ENCODE measurements at places on chromosomes 11 and 22.

DNA sequence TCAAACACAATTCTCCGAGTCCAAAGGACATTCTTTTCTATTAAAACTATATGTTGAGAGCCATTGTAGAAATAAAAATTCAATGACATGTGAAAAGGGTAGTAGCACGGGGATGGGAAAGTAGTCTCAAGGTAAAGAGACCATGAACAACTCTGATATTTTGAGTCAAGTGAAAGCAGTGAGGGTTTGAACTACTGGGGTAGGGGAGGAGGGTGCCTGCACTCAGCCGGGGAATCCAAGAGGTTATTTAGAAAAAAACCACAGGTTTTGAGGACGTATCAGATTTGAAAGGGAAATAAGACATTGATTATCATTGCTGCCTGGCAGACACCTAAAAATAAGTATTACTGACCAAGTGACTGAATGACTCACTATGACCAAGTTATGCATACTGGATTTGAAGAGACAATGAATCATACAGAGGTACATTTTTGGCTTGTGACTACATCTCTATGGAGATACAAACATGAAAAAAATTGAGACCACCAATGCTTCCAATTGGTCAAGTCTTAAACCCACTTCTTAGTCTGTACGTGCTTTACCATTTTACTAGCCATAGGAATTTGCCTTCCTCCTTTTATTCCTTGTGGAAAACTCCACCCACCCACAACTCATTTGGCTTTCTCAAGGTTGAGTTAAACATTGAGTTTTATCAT, 2.2 kb upstream of the OR52H1 start:
- DNase-seq, result peak; percentile 79

DNA sequence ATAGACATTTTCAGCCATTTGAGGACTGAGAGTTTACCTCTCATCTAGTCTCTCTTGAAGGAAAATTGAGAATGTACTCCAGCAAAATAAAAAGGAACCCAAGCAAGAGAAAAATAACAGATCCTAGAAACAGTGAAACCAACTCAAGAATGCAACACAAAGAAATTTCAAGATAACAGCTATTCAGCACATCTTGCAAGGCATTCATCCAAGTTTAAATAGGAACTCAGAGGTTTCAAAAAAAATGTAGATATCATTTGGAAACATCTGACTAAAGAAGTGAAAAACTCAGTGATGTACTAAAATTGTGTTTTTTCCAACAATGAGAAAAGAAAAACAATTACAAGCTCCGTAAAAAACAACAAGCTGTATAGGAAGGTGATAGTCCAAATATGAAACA, 76.4 kb downstream of the TMEM135 start:
- DNase-seq, result no peak

DNA sequence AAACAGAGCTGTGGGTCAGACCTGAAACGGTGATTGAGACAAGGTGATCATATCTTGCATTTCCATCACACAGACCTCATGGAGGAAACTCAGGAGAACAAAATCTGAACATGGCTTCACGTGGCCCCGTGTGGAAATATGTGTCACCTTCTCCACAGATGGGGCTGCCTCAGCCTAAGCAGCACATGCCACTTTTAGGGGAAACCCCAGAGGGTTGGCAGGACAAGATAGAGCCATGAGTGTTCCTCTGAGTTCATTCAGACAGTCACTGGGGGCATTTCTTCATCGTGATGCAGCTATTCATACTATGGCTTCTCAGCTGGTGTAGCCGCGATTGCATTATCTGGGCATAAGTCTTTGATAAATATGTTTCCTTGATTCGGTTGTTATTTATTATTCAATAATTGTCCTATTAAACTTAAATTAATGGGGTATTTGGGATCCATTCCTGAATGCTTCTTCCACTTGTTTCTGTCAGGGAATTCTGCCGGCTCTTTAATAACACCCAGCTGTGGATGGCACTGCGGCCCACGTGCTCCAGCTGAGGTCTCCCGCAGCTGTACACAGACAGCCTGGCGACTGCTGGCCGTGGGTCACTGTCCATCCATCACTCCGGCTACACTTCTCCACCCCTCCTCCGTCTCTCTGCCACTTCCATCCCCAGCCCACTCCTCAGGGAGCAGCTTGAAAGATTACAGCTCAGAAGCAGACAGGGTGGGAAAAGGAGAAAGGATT, 485.1 kb downstream of the OPCML start:
- DNase-seq, result no peak

DNA sequence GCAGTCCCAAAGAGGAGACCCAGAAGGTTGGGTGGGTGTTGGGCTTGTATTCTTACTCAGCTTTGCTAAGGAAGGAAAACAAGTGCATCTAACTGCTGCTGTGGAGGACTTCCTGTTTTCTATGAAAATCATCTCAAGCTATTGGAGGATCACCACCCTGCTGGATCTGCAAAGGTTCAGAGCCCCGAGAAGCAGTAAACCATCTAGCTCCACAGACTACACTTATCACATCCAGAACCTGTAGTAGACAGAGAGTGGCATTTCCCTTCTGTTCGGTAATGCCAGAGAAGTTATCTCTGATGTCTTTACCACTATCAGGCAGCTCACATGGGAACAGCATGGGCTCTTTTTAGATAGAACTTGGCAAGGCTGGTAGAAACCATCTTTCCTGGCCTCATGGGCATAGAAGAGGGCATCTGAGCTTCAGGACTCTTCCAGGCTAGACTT, 21.7 kb downstream of the KCNJ1 start:
- no peak for DNase-seq

DNA sequence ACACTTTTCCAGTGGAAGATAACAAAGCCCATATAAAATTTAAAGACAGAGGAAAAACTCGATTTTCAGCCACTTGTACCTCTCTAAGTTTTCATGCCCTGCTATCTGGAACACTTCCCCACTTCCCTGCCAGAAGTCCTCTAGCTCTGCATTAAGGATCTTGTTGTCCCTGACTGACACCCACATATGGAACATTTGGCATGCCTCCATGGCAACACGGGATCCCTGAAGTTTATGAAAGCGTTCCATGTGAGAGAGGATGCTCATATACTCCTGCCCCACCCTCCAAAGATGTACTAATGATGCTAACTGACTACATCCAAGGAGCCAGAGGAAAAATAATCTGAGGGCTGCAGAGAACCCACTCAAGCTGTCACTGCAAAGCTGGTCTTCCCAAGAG, 8.8 kb upstream of the C11orf91 start:
- DNase-seq, result no peak

GRCh38 chr11:16049611-16050010, 306.7 kb downstream of the SOX6 start:
- DNase-seq, result no peak

- no peak for DNase-seq
These were observed 20.1 kb downstream of the TCP11L1 start for GRCh38 chr11:33059331-33060007.

DNA sequence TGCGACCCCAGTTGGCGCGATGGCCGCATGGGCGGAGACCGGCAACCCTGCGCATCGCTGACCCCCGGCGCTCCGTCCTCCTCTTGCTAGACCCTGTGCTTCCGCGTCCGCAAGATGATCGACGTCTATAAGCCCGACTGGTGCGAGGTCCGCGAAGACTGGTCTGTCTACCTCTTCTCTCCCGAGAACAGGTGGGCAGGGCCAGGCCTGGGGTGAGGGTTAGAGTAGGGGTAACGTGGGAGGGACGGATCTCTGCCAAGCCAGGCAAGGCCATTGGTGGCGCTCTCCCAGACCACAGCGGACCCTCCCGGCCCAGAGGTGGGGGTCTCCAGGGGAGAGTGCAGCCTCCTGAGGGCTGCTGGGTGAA, 92.1 kb downstream of the CACNA1I start:
- DNase-seq, result no peak

- DNase-seq, result peak; percentile 86
These were observed 2.2 kb upstream of the RPS19BP1 start for GRCh38 chr22:39534591-39535356.

- no peak for DNase-seq
These were observed 76.5 kb upstream of the SNX19 start for GRCh38 chr11:130992788-130993187.

GRCh38 chr22:24489011-24489410, 6.1 kb upstream of the UPB1 start:
- no peak for DNase-seq

- no peak for DNase-seq
These were observed 17.6 kb downstream of the STARD10 start for GRCh38 chr11:72776117-72776843.

DNA sequence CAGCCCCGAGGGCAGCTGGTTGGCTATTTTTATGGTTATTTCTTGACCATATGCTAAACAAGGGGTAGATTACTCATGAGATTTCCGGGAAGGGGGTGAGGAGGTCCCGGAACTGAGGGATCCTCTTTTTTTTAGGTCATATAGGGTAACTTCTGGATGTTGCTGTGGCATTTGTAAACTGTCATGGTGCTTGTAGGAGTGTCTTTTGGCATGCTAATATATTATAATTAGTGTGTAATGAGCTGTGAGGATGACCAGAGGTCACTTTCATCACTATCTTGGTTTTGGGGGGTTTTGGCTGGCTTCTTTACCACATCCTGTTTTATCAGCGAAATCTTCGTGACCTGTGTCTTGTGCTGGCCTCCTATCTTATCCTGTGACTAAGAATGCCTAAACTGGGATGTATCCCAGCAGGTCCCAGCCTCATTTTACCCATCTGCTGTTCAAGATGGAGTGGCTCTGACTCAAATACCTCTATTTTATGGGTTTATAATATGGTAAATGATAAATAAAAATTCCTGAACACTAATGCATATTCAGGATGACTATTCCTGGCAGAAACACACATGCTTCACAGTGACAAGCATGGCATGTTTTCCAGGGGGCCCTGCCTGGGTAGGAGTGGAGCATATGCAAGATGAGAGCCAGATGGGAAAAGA, 11.2 kb downstream of the KREMEN1 start:
- peak; percentile 78 for DNase-seq

DNA sequence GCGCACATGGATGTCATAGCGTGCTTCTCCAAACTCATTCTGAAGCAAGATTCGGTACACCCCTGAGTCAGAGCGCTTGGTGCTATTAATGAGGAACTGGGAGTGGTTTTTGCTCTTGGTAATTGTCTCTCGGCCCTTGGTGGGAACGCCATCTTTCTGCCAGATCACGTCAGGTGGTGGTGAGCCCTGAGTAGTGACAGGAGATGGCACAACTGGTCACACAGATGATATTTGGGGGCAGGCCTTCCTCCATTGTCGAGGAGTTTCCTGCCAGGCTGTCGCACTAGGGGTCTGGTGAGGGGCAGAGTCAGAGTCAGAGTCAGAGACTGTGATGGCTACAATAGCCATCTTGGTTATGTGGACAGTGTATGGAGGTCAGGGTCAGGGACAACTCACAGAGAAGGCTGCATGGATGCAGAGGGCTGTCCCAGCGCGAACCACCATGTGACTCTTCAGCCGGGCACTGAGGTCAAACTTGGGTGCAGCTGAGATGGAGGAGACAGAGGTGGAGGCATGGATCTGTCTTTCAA, 9.3 kb downstream of the TMEM86A start:
- DNase-seq, result no peak

- no peak for DNase-seq
These were observed 12.1 kb upstream of the FCHSD2 start for GRCh38 chr11:73154178-73154577.

GRCh38 chr11:7540830-7541555, 27.2 kb downstream of the PPFIBP2 start:
- no peak for DNase-seq

GRCh38 chr22:20595461-20595860, 88.1 kb downstream of the MED15 start:
- no peak for DNase-seq

GRCh38 chr11:43693731-43694130, 13.2 kb downstream of the HSD17B12 start:
- no peak for DNase-seq

GRCh38 chr11:28836285-28837081, 728.3 kb downstream of the METTL15 start:
- DNase-seq, result peak; percentile 85

- DNase-seq, result no peak
These were observed 16.6 kb downstream of the ARHGEF17 start for GRCh38 chr11:73324665-73325035.

DNA sequence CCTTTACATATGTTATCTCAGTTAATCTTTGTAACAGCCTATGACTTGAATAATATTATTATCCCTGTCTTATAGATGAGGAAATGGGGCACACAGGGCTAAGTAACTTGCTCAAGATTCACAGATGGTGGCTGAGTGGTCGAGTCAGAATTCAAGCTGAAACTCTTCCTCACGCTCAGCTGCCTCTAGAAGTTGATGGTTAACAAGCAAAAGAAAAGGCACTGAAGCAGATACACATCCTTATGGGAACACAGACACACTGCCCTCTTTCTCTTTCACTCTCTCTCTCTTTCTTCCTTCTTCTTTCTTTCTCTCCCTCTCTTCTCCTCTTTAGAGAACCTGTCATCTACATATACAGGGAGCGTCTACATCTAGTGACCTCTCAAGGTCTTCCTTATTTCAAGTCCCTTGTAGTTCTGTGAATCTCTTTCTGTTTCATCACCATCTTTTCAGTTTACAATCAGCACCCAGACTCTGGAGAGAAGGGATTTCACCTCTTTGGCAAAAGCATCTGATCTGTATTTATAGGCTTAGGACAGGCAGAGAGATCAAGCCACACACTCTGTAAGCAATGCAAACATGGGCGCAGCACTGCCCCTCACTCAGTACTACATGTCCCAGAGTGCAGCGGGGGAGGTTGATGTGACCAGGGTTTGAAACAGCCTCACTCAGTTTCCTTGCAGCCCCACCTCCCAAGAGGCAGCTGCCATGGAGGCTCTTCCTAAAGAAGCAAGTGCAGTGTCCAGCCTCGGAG, 75.7 kb downstream of the GRAMD1B start:
- no peak for DNase-seq

DNA sequence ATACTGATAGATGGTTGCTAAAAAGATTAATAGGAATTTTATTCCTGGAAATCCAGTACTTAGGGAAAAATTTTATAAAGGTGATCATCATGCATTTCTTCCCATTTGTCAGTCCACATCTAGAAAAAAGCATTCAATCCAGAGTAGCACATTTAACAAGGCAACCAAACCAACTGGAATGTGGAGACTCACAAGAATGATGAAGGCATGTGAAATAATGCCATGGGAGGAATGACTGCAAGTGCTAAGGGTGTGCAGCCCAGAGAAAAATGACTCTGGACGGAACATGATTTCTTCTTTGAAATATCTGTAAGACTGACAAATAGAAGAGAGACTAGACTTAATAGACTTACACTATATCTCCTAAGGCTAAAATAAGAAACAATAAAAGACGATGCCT, 33.8 kb downstream of the BLID start:
- no peak for DNase-seq

DNA sequence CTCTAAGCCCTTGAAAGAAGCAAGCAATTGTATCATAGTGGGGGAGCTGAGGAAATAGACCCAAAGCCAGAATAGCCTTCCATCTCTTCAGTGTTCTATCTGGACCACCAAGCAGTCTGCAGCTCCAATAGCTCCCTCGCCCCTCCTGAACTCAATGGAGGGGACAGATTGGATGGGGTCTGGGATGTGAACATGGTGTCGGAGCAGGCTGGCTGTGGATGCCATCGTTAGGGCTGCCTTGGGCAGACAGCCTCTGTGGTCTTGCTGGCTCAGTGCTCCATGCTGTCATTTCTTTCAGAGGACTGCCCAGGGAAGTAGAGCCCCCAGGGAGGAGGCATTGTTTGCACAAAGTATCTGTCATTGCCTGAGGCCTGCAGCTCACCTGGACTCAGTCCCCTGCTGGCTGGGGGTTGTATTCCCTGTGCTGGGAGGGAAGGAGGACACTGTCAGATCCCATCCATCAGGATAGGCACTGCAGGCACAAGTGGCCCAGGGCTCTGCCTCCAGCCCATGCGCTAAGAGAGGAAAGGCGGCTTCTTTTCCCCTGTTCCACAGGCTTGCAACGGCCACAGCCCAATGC, 537.7 kb downstream of the BUD13 start:
- DNase-seq, result no peak
